ENCODE measurements at places on chromosomes 7 and 10.

DNA sequence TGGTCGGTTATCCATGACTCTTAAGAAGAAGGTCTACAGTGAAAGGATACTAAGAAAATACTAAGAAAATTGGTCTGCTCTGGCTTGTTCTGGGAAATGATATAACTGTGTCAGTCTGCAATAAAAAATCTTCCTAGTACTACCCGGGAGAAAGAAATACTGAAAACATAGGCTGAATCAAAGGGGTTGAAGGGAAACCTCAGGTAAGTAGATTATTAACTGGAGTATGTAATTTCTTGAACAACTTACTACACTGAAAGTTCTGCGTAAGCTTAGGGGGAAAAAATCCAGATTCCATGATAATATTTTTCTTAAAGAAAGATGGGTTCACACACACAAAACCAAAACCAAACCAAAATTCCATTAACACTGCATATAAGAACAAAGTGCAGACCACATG lies 143.3 kb downstream of the KMT2E start:
- no peak for DNase-seq

DNA sequence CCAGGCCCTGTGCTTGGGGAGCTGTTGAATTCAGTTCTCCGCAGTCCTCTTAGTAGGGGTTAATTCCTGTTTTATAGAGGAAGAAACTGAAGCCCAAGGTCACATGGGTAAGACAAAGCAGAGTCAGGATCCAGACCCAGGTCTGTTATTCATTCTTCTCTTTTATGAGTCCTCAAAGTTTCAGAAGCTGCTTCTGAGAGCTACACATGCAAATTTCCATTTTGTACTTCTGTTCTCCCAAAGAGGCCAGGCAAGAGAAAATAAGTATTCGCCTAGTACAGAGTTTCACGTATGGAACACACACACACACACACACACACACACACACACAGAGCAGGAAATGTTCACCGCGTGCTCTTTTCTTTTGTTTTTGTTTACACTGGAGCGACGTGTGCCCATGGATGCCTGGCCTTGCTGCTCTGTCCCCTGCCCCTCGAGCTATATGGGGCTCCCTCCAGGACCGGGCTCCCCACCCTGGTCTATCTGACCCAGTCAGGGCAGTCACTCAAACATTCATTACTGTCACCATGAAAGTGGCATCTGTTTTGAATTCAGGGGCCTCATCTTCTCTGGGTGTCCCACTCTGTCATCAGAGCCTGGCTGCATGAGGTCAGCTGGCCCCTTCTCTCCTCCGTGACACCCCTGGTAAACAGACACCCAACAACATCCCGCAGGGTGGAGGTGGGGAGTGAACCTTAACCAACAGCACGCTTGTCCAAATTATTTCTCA lies 84.4 kb downstream of the TNS3 start:
- DNase-seq: no peak

GRCh38 chr10:47413531-47414226 lies 29.6 kb upstream of the ZNF488 start:
- DNase-seq: no peak

DNA sequence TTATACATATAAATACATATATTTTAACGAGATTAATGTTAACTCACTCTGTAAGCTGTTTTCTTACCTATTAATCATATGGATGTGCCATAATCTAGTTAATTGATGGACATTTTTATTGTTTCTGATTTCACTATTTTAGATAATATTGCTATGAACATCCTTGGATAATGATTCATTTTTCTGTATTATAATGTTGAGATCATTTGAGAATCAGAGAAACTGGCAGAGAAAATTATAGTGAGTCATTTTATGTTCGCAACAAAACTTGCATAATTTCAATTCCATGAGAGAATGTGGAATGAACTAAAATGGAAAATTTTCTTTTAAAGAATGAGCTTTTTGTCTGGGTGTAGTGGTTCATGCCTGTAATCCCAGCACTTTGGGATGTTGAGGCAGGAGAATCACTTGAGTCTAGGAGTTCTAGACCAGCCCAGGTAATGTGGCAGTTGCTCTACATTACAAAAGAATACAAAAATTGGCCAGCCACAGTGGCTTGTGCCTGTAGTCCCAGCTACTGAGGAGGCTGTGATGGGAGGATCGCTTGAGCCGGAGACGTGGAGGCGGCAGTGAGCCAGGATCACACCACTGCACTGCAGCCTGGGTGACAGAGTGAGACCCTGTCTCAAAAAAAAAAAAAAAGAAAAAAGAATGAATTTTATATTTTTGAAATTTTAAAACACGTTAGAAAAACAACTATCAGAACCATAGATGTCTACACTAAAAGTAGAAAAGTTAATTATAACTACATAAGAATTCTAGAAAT lies 40.5 kb downstream of the PAPSS2 start:
- DNase-seq: peak; percentile 68

DNA sequence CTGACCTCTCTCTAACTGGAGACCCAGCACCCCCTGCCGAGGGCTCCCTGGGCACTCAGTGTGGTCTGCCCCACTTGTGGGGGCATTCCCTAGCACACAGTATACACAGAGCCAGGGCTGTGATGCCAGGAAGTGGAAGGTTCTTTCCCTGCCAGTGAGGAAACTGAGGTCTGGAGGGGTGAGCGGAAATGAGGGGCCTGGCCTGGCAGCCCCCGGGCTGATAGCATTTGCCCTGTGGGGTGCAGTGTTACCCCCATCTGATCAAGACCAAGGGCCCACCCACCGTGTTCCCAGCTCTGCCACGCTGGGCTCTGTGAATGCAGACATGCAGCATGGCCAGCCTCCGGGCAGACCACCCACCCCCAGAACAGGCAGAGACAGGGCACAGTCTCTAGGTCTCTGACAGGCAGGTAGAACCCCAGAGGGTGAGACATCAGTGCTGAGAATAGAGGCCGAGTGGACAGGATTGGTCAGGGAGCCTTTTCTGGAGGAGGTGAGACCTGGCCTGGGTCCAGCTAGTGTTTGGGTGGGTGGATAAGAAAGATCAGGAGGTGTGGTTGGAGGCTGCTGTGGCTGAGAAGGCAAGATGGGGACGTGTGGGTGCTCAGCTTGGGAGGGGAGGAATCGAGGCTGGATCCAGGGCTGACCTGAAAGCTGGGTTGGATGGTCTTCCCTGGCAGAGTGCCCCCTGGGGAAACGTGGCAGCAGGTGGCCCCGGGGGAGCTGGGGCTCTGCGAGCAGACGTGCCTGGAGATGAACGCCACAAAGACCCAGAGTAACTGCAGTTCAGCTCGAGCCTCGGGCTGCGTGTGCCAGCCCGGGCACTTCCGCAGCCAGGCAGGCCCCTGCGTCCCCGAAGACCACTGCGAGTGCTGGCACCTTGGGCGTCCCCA lies 10.8 kb upstream of the ZNF862 start:
- DNase-seq: no peak

- DNase-seq: no peak
These were observed 119.1 kb downstream of the FRMD4A start for GRCh38 chr10:14211610-14212009.

DNA sequence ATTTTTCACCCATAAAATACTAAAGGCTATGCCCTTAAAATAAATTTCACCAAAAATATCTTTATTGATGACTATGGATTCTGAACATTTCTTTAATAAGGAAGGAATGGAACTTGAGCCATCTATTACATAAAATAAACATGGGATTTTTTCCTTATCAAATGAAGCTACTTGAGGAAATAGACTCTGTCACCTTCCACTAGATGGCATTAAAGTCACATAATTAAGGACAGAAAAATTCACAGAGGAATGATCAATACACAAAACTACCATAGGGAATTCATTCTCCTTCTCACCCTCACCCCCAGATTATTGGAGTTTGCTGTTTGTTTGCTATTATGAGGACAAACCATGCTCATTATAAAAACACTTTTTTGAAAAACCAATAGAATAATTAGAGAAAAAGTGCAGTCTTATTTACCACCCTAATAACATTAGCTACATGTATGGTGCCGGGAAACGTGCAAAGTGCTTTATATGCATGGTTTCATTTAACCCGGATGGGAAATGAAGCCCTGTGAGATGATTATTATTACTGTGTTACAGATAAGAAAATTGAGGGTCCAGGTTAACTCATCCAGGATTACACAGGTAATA lies 21.1 kb upstream of the FOXI2 start:
- peak; percentile 9 for DNase-seq

DNA sequence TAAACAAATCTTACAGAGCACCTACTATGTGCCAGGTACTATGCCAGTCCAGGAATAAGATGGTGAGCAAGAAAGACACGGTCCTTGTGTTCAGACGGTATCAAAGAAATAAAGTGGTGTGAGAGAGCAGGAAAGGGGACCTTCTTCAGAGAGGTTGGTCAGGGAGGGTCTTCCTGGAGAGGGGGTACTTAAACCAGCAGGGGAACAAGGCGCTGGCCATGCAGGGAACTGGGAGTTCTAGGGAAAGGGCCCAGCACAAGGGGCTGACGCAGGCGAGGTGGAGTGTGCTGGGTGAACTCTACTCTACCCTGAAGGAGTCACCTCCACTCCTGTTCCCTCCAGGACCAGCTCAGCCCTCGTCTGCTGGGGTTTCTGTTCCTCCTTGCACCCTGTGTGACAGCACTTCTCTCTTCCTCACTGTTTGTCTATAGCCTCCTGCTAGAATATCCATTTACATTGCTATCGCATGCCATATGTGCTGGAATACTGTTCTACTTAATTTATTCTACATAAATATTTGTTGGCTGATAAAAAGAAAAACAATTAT lies 73.5 kb downstream of the AOAH start:
- DNase-seq: no peak

DNA sequence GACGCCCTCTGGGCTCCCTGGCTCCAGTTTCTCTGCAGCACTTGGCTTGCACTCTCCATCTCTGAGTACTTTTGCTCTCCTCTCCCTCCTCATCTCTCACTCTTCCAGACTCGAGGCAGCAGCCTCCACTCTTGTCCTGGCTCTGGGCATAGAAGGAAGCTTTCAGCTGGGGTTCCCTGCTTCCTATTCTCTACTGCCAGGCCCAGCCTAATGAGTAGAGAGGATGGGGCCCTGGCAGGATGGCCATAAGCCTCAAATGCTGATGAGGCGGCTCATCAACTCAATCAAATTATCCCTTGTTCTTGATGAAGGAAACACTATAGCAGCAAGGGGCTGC lies 55.8 kb downstream of the NEURL1 start:
- DNase-seq: no peak

DNA sequence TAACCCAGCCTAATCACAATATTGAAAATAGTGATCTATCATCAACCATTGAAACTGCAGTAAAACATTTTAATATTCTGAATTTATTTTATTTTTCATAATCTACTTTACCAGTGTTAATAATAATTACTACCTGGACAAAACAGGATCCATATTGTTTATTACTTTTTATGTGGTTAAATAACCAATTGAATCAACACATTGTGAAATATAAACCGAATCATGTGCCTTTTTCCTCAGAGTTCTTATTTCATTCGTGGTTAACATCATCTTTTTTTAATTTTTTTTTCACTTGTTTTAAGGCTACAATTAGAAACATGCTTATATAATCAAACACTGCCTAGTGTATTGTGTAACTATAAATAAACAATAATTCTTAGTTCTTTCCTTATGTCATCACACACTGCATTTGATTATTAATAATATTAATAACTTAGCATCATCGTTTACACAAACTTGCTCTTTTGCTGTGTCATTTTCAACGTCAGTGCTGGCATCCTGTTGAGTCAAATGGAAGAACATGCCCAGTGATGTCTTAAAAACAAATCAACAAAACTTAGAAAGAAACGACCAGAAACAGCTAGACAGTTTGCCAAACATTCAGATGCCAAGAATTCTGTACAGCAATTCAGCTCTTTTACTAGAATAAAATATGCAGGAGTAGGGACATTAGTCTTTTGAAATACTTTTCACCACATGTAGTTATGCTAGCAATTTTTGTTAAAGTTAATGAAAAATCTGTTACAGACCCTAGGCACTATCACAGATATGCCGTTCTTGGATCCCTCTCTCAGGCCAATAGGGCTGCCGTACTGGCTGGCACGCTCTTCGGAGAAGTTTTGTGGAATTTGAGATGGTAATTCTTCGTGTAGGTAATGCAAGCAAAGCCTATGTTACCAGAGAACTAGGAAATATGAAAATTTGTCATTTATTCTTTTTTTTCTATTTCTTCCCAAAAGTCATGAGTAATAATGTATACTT lies 330.4 kb upstream of the SEMA3A start:
- DNase-seq: peak; percentile 67

DNA sequence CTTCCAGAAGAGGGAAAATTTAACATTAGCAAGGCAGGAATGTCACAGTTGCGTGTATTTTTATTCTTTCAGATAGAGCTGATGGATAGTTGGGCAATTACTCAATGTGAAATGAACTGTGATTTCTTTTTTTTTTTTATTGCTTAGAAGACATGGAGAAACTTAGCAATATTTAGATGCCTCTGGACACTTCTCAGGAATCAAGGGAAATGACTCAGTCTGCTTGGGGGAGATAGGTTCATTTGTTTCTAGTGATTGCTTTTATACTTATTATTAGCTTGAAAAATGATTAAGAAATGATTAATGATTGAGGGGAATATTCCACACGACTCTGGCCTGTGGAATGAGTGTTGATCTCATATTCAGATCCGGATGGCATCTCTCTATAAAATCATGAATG lies 33.1 kb upstream of the TBX20 start:
- no peak for DNase-seq

- peak; percentile 48 for DNase-seq
These were observed 55.2 kb upstream of the CCAR1 start for GRCh38 chr10:68665841-68666240.

GRCh38 chr10:36491926-36492325 lies 633.5 kb upstream of the ANKRD30A start:
- DNase-seq: no peak

DNA sequence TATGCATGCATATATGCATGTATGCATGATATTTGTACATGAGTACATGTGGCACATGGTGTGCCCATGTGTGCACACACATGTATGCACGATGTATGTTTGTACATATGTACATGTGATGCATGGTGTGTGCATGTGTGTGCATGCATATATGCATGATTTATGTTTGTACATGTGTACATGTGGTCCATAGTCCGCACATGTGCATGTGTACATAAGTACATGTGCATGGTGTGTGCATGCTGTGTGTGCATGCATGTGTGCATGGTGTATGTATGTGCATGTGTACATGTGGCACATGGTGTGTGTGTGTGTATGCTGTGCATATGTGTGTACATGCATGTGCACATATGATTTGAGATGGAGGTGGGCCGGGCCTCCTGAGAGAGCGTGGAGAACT lies 384.2 kb downstream of the TYW1 start:
- no peak for DNase-seq

All from AG08395 (cell line).